ENCODE measurements at places on chromosomes 4 and X.

GRCh38 chrX:108285356-108285755 lies 152.9 kb downstream of the COL4A6 start:
- DNase-seq = no peak

GRCh38 chr4:137655302-137655701 lies 123.0 kb upstream of the PCDH18 start:
- DNase-seq = no peak

- no peak for DNase-seq
Measured at GRCh38 chrX:17888421-17888820, 27.3 kb upstream of the RAI2 start.

- DNase-seq = no peak
Measured at GRCh38 chrX:120301960-120302359, 9.3 kb downstream of the TMEM255A start.

DNA sequence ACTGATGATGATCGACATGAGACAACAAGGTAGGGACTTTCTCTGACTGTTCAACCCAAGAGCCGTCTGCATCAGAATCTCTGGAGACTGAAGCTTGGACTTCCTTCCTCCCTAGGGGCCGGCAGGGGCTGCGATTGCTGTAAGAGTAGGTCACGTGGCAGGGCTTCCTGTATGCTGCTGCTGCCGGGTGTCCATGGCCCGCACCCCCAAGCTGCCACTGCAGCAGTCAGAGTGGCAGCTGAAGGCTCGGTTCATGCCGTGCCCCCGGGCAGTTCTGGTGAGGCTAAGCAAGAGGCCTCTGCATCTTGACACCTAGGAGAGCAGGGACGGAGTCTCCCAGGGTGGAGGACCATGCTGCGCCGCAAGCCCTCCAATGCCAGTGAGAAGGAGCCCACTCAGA lies at the start of gene SASH3:
TSS of gene SASH3 (plus strand) at position 203 of the 400 bp plus-strand sequence. CDS start at position 352, 149 bp downstream.
- no peak for DNase-seq

GRCh38 chr4:4694296-4694772 lies 152.5 kb upstream of the STX18 start:
- DNase-seq = no peak

DNA sequence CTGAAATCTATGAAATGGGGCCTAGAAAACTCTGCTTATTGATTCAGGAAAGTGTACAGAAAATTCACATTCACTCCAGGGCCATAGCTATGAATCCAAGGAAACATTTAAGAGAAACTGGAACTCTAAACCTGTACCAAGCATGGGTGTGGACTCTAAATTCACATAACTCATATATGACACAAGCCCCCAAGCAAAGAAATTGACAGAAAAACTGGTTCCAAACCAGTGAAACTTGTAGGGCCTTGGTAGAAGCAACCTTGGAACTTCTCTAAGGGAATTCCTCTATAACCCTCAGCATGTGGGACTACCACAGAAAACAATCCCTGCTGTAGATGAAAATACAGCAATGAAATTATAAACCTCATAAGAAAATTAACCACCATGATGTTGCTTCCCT lies 106.6 kb upstream of the NRK start:
- DNase-seq = no peak

DNA sequence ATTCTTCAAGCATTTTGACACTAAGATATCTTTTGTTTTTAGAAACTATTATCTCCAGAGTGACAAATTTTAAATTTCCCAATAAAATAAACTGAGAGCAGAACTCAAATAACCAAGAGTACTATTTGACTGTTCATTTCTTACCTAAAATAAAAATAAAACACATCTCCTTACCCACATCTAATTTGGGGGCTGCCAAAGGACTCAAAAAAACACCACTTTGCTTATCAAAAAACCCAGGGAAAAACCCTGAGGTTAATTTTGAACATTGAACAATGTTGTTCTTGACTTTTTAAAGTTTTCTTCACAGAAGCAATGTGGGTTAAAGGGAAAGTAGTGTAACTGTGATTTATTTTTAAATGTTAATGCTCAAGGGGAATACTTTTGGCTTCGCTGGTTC lies 243.0 kb upstream of the HHIP start:
- DNase-seq = no peak

DNA sequence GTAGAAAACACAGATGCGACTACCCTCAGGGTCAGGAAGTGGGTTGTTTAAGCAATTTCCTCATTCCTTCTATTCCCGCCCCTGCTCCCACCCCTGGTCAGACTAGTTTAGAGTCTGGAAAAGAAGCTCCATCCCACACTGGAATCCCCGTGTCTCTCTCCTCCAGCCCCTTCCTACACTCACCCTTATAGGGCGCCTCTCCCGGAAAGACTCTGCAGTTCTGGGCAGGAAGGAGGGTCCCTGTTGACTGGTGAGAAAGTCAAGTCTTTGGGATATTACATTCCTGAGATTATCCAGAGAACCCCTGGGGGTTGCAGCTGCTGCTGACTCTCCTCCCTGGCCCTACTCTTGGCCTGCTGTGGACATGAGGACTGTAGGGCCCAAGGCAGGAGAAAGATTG lies 11.9 kb downstream of the STARD8 start:
- DNase-seq = no peak

Data from right renal pelvis (tissue), 4 donors.